ENCODE measurements at places on chromosomes 1 and 21. TPM values are rescaled to one million over a fixed set of nuclear protein-coding genes. Genes with fewer than 3 reads are reported as not detected.

The SLFNL1 gene
- 0.11 TPM for polyA plus RNA-seq

The KMO gene
- 6.4 TPM for polyA plus RNA-seq

The LMOD1 gene
- polyA plus RNA-seq = not detected

The PCBP3 gene
- 0.36 TPM for polyA plus RNA-seq

The CTSS gene
- 5,201 TPM for polyA plus RNA-seq

The PTPRU gene
- 0.42 TPM for polyA plus RNA-seq

The CACNA1E gene
- polyA plus RNA-seq = not detected

The MECR gene
- 6.3 TPM for polyA plus RNA-seq

The ACTL8 gene
- not detected for polyA plus RNA-seq

The RXFP4 gene
- polyA plus RNA-seq = not detected

The SPRR2F gene
- not detected for polyA plus RNA-seq

The MCOLN3 gene
- not detected for polyA plus RNA-seq

The SMG5 gene
- polyA plus RNA-seq = 4.4 TPM

The SH2D1B gene
- 2.9 TPM for polyA plus RNA-seq

Measured in CD14-positive monocyte (primary cell).